Glutamatergic neuron (in vitro differentiated cells): ENCODE measurements at places on chromosomes 11 and 22. TPM values are rescaled to one million over a fixed set of nuclear protein-coding genes. Genes with fewer than 3 reads are reported as not detected.

DNA sequence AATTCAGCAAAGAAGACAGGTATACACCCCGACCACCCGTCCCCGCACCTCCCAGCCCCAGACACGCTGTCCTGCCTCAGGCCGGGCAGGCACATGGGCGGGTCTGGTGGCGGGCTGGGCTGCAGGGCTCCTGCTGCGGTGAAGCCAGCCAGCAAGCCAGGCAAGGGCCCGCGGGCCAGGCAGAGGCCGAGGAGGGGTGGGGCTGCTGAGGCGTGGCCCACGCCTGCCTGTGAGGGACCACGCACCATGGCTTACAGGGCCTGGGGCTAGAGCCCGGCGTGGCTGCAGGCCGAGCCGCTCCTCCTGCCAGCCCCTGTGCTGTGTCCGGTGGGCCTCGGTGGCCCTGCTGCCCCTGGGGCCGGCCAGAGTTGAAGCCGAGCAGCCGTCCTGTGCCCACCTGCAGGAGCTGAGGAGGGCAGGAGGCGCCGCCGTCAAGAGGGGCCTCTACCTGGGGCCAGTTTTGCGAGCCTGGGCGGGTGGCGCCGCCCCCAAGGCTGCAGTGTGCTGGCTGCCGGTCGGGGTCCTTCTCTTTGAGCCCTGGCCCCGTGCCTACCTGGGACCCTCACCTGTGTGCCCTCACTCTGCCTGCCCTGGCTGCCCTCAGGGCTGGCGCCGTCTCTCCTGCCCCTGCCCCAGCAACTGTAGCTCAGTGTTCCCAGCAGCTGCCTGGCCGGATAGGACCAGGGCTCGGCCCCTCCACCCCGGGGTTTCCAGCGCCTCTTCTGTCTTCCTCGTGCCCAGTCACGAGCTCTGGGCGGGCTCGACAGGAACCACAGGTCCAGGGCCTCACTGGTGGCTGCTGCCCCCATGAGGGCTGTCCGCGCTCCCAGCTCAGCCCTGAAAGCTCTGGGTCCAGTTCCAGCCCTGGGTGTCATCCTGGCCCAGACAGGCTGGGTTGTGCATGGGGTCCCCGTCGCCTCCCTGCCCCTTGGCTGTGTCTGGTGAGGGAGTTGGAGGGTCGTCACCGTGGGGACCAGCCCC, 38.4 kb downstream of the MOB2 start:
- no peaks in the 10 kb centered on the region for H3K36me3 ChIP-seq
- H3K27ac ChIP-seq = no peak overlapping the region
- H3K4me3 ChIP-seq = no peak overlapping the region
- H3K4me1 ChIP-seq = no peaks in the 10 kb centered on the region

The CCDC157 gene
- 6.2 TPM for total RNA-seq

The PDE3B gene
- 14.1 TPM for total RNA-seq

DNA sequence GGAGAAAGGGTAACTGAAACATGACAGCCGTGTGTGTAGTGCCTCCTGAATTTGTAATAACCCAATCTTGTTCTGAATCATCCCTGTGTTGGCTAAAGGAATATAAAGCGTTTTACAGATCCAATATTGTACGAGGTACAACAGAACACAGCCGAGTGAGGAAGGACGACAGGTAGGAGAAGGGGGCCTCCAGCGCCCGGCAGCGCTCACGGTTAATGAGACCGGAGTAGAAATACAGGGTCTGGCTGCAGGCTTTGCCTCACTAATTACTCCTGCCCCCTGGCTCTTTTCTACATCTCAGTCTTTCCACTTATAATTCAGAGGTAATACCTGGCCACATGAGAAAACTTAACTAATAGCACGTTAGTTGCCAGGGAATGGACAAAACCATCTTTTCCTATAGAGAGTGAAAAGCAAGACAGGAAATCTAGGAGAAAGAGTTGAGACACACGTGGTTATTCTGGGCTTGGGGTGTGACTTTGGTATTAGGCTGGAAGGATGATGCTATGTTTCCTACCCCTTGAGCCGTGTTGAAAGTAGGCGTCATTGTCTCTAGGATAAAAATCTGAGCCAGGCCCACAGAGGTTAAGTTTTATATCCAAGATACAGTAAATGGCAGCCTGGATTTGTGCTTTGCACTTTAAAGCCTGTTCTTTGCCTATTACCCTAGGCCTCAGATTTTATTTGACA, 54.1 kb downstream of the GRIK4 start:
- no peak for DNase-seq
- peaks cover 25% of the 10 kb centered on the region for H3K4me1 ChIP-seq
- peaks cover 8% of the 10 kb centered on the region for H3K27me3 ChIP-seq
- no peaks in the 10 kb centered on the region for H3K36me3 ChIP-seq
- peak overlapping the region; percentile 84 for H3K4me3 ChIP-seq

The PNPLA5 gene
- not detected for total RNA-seq

- H3K27me3 ChIP-seq = peaks cover 13% of the 10 kb centered on the region
- DNase-seq = peak; percentile 61
- no peak overlapping the region for H3K27ac ChIP-seq
- H3K36me3 ChIP-seq = no peaks in the 10 kb centered on the region
Observed at GRCh38 chr11:30585125-30585891, 845 bp downstream of the MPPED2 start.

GRCh38 chr11:17221968-17222367, 14.2 kb upstream of the PIK3C2A start:
- no peak overlapping the region for H3K27ac ChIP-seq
- no peak for DNase-seq
- no peak overlapping the region for H3K4me3 ChIP-seq
- H3K27me3 ChIP-seq = no peaks in the 10 kb centered on the region
- H3K4me1 ChIP-seq = no peaks in the 10 kb centered on the region

DNA sequence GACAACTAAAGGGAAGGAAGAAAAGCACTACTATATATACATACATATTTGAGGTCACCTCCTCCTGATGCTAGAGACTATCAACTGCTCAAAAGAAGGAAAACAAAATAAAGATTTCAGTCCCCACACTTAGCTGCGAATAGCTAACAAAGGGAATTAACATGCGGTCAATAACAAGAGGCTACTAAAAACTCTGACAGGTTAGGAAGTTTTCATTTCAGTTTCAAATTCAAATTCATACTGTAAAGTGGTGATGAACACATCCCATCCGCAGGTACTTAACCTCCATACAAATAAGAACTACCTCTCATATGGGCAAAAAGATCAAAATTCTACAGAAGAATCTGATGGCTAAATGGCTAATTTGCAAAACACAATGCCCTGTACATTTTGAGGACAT, 2.6 kb downstream of the NAP1L4 start:
- H3K27me3 ChIP-seq = peaks cover 4% of the 10 kb centered on the region
- DNase-seq = no peak
- H3K4me3 ChIP-seq = peak overlapping the region; percentile 99
- H3K36me3 ChIP-seq = peaks cover 2% of the 10 kb centered on the region
- H3K27ac ChIP-seq = peak overlapping the region; percentile 56
- H3K4me1 ChIP-seq = peaks cover 25% of the 10 kb centered on the region

The SMC1B gene
- not detected for total RNA-seq
